GM18507 (cell line): ENCODE measurements at places on chromosomes 6 and 20.

DNA sequence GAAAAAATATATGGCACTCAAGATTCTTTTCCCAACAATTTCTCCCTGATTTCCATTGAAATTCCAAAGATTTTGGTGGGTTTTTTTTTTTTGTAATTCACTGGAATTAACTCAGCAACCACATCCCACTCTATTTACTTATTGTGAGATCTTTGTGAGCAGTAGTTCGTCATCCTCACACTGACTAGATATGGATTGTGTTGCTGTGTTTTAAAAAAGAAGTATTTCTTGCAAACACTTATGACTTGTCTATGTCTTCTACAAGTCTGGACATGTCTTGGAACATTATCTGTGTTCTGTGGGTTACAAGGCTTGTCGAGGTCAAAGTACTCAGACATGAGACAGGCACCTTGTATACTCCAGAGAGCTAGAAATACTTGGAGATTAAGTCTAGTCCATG is 7.3 kb upstream of the TENT5A start:
- no peak for DNase-seq

GRCh38 chr20:50027611-50028105 is 44.9 kb downstream of the SNAI1 start:
- DNase-seq: no peak

GRCh38 chr6:148566664-148567350 is 180.0 kb upstream of the UST start:
- no peak for DNase-seq

- DNase-seq: no peak
Measured at GRCh38 chr6:7566107-7566506, 23.9 kb upstream of the SNRNP48 start.

DNA sequence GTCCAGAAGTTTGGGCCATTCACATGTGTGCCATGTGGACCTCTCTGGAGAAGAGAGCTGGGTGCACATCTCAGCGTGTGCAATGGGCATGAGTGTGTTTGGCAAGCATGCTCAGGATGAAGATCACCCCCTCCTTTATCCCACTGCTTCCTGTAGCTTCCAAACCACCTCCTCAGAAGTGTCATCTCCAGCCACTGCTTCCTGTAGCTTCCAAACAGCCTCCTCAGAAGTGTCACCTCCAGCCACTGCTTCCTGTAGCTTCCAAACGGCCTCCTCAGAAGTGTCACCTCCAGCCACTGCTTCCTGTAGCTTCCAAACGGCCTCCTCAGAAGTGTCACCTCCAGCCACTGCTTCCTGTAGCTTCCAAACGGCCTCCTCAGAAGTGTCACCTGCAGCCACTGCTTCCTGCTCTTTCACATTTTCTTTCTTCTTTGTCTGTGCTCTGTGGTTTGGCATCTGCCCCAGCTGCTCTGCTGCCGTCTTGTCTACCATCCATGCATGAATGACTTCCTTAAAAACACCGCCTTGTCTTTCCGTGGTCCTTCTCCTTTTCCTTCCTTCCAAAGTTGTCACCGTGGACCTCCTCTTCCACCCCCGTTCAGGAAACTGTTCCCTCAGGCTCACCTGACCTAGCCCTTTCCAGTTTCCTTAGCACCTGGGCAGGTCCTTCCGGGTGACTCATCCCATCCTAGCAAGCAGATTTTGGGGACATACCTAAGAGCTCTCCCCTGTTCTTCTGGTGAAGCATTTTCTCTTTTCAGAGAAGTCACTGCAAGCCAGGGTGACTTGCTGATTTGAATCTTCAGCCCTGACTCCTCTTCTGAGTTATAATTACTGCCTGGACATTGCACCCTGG is 43.5 kb upstream of the TIAM2 start:
- peak; percentile 32 for DNase-seq

DNA sequence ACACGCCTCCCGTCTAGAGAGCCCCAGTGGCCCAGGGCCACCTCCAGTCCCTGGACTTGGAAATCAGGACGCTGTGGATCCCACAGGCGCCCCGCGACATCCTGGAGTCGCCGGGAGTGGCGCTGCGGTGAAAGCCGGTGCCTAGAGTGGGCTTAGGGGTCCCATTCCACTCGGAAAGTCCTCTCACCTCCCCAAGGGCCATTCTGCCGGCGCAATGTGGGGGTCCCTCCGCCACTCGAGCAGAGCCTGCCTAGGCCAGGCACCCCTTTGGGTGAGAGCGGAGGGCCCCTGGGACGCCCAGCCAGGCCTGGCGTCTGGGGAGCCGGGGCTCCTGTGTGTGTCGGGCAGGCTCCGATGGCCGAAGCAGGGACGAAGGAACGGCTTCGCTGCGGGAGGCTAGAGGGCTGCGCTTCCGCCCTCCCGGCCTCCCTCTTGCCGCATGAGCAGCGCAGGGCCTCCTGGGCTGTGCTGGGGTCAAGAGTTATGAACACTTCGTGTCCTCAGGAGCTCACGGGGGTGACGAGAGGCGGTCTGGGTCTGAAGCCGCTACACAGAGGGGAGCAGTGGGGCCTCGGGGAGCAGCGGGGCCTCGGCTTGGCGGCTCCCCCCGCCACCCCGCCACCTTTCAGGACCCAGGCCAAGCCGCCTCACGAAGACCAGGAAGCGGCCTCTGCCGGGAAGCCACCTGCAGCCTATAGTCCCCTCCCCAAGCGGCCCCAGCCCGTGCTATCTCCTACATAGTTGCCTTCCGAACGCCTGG is 13.6 kb downstream of the POU3F2 start:
- DNase-seq: no peak

GRCh38 chr6:154479771-154480639 is 30.5 kb downstream of the CNKSR3 start:
- no peak for DNase-seq

DNA sequence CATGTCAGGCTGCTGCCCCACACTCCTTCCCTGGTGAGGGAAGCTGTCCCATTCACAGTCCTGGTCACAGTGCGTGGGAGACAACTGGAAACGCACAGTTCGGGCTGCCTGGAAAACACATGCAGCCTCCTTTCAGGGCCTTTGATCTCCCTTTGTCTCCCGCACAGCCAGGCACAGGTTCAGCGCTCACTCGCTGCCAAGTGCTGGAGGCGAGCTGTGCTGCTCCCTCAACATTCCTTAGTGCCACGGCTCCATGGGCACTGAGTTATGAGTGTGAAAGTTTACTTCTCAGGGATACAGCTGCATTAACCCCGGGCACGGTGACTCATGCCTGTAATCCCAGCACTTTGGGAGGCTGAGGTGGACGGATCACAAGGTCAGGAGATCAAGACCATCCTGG is 9.1 kb downstream of the YTHDF1 start:
- DNase-seq: no peak

DNA sequence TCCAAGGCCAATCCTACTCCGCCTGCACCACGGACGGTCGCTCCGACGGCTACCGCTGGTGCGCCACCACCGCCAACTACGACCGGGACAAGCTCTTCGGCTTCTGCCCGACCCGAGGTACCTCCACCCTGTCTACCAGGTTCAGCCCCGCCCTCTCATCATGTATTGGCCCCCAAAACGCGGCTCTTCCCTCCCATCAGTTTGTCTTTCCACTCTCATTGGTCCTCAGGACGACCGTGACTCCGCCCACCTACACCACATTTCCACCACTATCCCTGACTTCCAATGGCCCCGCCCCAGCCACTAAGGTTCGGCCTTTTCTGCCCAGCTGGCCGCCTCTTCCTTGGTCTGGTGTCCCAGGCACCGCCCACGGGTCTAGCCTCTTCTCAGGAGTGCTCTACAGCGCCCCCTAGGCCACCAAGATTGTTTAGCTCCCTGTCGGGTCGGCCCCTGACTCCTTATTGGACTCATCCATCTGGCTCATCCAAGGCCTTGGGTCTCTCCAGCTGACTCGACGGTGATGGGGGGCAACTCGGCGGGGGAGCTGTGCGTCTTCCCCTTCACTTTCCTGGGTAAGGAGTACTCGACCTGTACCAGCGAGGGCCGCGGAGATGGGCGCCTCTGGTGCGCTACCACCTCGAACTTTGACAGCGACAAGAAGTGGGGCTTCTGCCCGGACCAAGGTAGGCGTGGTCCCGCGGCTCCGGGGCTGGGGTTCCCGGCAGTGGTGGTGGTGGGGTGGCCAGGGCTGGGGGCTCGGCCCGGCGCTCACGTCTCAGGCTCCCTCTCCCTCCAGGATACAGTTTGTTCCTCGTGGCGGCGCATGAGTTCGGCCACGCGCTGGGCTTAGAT is 3.1 kb downstream of the MMP9 start:
- DNase-seq: no peak
